ENCODE measurements at places on chromosomes 1 and 21.

DNA sequence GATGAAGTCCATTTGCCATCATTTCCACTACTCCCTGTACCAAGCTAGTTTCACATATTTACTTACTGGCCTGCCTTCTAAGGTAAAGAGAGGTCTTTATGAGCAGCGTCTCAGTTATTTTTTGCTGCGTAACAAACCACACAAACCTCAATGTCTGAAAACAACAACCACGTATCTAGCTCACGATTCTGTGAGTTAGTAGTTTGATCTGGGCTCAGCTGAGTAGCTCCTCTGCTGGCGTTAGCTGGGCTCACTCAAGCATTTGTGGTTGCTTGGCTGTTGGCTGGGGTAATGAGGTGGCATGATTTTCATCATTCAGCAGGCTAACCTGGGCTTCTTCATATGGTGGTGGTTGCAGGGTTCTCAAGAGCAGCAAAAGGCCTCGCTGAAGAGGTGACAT, 225.4 kb downstream of the FOXD2 start:
- DNase-seq: no peak

DNA sequence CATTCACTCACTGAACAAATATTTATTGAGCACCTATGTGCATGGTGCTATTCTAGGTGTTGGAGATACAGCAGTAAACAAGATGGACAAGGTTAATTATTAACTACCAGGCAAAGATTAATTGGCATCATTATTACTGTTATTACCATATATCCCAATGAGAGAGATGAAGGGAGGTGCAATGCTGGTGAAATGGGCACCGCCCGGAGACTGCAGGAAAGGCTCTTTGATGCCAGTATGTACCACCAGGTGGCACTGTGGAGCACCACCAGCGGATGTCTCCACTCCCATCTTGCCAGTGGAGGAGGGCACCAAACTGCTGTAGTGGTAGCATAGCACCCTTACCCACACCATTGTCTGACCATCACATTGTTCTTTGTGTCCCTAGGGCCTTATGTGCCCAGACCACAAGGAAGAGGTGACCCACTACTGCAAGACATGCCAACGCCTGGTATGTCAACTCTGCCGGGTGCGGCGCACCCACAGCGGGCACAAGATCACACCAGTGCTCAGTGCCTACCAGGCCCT, 3.0 kb downstream of the TRIM46 start:
- peak; percentile 74 for DNase-seq

- no peak for DNase-seq
These were observed 210.5 kb downstream of the MATN1 start for GRCh38 chr1:30512914-30513265.

- no peak for DNase-seq
These were observed 10.0 kb downstream of the C1orf198 start for GRCh38 chr1:230858236-230858820.

GRCh38 chr1:243970077-243970476, 81.0 kb upstream of the ZBTB18 start:
- peak; percentile 38 for DNase-seq

DNA sequence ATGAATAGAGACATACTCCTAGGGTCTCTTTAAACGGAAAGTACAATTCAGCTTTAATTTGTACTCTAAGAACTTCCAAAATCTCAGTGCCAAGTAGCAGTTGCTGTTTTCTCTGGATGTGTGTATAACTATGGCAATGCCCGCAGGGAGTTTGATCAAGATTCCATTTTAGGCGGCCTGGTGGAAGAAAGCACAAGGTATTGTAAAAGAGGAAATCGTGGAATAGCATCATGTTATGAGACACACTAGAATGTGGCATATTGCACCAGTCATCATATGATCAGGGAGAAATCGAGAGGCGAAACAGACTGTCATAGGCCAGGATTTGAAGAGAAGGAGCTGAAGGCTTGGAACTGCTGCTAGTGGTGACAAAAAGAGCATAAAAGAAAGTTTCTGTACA, 316.2 kb upstream of the FMN2 start:
- no peak for DNase-seq

GRCh38 chr1:197327776-197328364, 59.8 kb downstream of the CRB1 start:
- no peak for DNase-seq

GRCh38 chr1:9871021-9871420, 39.0 kb downstream of the CTNNBIP1 start:
- DNase-seq: no peak

- no peak for DNase-seq
These were observed 49.5 kb downstream of the UTP25 start for GRCh38 chr1:209877087-209877764.

- no peak for DNase-seq
These were observed 9.1 kb upstream of the TMEM54 start for GRCh38 chr1:32910319-32910718.

- DNase-seq: no peak
These were observed 71.2 kb upstream of the EPS8L3 start for GRCh38 chr1:109834951-109835350.

DNA sequence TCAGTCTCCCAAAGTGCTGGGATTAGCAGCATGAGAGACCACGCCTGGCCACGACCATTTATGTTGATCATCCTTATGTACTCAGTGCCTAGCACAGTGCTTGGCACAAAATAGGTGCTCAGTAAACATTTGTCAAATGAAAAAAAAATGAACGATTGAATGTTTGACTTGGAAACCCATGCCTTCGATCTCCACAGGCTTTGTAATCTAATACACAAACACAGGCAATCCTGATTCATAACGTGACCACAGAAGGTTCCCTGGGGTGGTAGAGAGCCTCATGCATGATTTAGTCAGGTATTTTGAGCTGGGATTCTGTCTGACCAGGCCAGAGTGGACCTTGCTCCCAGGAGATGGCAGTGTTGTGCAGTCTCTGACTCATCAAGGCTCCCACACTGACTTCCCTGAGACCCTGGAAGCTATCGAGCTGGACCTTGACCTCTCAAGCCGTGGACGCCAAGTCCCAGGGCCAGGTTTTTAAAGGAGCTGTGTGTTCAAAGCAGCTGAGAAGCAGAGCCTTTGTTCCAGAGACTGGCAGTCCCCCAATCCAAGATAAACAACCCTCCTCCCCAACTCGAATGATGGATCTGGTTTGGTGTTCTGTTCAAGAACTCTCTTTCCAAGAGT, 81.1 kb downstream of the PGM1 start:
- DNase-seq: peak; percentile 88

GRCh38 chr1:21630571-21631343, 38.4 kb downstream of the RAP1GAP start:
- peak; percentile 37 for DNase-seq

DNA sequence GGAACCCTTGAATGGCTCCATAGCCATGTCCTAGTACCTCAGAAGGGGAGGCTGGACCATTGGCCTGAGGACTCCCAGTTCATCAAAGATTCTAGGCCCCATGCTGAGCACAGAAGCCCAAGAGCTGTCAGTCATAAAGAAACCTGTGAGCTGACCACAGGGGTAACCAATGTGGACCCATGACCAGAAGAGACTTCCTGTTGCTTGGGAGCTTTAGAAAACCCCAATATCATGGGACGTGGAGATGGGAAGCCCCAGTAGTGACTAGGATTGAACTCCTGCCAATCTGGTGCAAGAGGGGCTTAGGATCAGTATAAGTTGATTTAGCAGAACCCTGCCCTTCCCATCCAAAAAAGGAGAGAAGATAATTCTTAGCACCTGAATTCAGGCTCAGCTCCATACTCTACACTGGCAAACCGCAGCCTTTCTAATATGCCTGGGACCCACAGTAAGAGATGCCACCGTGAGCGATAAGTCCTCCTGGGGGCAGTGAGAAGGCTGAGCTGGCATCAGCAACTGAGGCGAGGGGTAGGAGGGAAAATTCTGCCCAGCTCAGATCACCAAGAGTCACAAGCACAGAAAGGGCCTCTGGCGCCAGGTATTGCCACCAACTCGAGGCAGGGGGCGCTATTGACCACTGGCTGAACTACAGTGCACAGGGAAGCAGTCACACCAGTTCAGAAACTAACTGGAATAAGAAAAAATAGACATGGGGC, 108.9 kb downstream of the CAPN8 start:
- DNase-seq: peak; percentile 6

- DNase-seq: no peak
These were observed 2.8 kb upstream of the ECE1 start for GRCh38 chr1:21292984-21293536.

GRCh38 chr1:53134042-53134485, 8.4 kb downstream of the SLC1A7 start:
- no peak for DNase-seq

- DNase-seq: peak; percentile 84
These were observed 111.1 kb downstream of the NEK7 start for GRCh38 chr1:198267921-198268320.

- DNase-seq: no peak
These were observed 3.7 kb downstream of the KCNA2 start for GRCh38 chr1:110602466-110602865.

GRCh38 chr1:196438329-196438728, 169.9 kb downstream of the KCNT2 start:
- no peak for DNase-seq

DNA sequence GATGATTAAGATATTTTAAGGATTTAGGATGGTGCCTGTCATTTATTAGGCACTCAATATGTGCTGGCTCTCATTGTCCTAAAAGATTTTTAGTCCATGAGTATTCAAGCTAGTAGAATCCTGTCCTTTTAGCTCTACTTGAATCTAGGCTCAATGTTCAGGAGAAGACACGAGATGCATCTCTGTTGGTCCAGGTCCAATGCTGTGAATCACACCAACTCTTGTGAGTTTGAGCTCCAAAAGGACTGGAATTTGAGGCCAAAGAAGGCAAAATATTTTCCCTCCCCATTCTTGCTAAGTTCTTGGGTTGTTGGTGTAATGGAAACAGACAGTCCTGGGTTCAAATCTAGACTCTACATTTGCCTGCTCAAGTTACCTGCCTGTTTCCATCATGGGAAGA, 1.4 kb upstream of the PODN start:
- peak; percentile 91 for DNase-seq

DNA sequence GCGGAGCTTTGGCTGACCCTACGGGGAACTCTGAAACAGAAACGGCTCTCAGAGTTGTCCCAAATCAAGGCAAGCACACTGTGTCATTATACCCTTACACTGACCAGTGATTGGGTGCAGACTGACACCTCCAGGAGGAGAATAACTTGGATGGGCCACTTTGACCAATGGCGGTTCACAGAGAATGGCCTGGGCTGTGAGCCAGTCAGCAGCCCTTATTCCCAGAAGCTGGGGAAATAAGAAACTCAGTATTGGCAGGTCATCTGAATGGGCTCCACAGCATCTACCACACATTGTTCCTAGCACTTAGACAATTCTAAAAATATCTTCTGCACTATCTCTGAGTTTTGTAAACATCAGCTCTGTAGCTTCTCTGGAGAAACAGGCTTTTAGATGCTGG, 265.2 kb downstream of the ADGRL2 start:
- no peak for DNase-seq

DNA sequence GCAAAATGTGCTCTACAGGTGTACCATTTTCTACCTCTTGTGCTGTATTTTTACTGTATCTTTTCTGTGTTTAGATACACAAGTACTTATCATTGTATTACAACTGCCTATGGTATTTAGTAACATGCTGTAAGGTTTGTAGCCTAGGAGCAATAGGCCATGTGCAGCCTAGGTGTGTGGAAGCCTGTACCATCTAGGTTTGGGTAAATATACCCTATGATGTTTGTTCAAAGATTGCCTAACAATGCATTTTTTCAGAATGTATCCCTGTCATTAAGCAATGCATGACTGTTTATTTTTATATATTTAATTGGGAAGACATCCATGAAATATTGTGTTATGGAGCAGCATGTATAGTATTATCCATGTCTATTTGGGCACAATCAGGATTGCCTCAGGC, 11.0 kb downstream of the ETV3L start:
- DNase-seq: no peak

DNA sequence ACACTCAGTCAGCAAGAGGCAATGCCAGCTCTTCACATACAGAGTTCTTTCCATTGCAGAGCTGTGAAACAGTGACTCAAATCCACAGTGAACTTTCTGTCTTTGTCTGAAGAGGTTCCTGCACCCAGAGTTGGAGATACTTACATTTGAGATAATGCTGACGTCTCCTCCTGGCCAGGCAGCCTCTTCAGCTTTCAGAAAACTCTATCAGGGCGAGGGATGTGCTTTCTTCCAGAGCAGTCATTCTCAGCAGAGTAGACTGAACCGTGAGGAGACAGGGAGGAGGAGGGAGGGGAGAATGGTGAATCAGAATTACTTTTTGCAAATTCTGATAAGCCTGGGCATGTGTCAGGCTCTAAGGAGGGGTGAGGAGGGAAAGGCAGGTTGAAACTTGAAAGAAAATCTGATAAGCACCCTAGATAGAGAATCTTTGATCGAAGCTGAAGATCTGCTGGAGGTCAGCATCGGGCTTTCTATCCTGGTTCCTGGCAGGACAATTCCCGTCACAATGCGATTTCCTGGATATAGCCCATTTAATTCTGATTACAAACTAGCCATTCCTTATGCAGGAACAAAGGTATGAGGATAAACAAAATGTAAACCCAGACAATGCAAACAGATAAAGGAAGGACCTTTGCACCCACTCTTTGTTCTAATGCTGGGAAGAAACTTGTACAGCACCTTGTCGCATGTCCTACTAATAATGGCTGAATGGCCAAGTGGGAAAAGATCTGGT, 18.9 kb upstream of the NID1 start:
- peak; percentile 2 for DNase-seq

GRCh38 chr1:205199931-205200299, 11.6 kb downstream of the DSTYK start:
- DNase-seq: no peak

- no peak for DNase-seq
These were observed 38.0 kb upstream of the DNASE2B start for GRCh38 chr1:84360316-84360715.

DNA sequence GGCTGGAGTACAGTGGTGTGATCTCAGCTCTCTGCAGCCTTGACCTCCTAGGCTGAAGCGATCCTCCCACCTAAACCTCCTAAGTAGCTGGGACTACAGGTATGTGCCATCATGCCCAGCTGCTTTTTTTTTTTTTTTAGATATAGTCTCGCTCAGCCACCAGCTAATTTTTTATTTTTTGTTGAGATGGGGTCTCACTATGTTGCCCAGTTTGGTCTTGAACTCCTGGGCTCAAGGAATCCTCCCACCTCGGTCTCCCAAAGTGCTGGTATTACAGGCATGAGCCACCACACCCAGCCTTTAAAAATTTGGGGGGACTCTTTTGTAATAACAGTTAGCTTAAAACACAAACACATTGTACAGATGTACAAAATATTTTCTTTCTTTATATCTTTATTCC, 1.7 kb upstream of the SNX27 start:
- DNase-seq: no peak

GRCh38 chr1:117930484-117930883, 945 bp downstream of the WDR3 start:
- no peak for DNase-seq

GRCh38 chr21:31647650-31648049, 11.8 kb upstream of the SOD1 start:
- DNase-seq: no peak

Data from fibroblast of skin of scalp (primary cell).